ENCODE measurements at places on chromosomes 1 and 21.

DNA sequence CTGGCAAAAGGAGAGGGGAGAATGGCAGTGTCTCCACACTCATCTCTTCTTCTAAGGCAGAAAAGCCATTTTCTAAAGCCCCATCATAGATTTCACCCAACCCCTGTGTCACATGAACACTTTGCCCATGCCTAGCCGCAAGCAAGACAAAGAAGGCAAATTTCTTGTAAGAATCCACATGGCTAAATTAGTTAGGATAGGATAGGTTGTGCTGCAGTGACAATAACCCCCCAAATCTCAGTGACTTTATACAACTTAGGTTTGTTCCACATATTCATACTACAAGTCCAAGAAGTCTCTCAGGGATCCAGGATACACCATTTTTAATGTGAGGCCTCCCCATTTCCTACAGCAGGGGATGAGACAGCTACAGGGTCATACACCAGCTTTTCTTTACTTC is 40.8 kb downstream of the MIS18A start:
- DNase-seq = no peak

- DNase-seq = no peak
Measured at GRCh38 chr1:206114692-206115640, 2.2 kb downstream of the AVPR1B start.

DNA sequence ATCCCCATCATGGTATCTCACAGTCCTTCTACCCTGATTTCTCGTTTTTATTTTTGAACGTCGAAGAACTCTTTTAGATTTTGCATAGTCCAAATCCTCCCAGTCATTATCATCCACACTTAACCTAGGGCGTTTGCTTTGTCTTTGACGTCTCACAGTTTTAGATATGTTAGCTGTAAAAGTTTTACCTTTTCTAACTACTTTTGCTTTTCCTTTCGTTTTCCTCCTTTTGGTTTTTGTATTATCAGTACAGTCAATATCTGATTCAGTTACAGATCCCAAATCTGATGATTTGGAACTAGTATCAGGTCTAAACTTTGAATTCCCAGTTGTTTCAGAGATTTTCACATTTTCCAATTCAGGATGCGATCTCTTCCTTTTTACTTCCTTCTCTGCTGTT is 13.1 kb upstream of the PSMG1 start:
- DNase-seq = no peak

DNA sequence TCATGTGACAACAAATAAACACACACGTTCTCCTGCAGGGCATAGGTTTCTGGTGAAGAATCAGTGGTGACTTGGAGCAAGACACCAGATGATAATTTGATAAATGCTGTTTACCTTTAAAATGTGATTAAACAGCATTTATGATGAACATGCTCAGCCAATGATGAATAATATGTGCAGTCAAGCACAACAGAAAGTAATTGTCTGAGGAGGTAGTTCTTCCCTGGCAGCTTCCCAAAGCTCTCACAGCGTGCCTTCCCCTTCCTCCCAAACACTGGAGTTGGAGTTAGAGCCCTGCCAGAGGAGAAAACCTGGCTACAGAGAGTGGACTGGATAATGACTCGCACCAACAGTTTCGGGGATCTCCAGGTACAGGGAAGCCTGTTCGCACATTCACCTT is 463.5 kb downstream of the SMYD3 start:
- no peak for DNase-seq

DNA sequence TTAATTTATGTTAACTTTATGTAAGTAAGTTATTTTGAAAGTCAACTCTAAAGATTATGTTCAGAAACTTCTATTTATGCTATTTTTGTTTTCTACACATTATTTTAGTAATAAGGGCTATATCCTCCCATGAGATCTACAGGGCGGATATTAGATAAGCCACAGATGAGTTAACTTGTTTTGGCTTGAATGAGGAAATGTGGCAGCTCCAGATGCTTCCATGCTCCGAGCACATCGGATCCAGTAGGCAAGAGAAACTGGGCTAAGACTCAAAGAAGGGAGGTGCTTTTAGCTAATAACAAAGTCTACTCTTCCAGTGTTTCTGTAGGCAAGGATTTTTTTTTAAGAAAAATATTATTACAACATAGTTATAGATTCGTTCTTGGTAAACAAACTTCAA is 20.0 kb upstream of the LAMC1 start:
- no peak for DNase-seq

DNA sequence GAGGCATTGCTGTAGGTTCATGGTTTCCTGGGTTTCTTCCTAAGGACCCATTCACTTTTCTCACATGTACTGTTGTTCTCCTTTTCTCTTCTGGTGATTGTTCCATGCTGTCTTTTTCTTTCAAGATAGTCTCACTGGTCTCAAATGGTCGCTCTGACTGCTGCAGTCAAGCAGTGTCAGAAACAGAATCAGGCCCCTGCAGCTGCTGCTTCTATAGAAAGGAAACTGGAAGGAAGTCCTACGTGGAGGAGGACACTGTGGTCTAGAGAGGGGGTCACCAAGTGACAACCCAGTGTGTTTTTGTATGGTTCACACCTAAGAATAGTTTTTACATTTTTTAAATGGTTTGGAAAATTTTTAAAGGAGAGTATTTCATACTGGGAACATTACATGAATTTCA is 2.4 kb downstream of the NECAP2 start:
- DNase-seq = no peak

GRCh38 chr21:38355992-38356781 is 99.4 kb downstream of the KCNJ15 start:
- peak; percentile 68 for DNase-seq

GRCh38 chr1:218772575-218772974 is 401.1 kb upstream of the LYPLAL1 start:
- DNase-seq = no peak

DNA sequence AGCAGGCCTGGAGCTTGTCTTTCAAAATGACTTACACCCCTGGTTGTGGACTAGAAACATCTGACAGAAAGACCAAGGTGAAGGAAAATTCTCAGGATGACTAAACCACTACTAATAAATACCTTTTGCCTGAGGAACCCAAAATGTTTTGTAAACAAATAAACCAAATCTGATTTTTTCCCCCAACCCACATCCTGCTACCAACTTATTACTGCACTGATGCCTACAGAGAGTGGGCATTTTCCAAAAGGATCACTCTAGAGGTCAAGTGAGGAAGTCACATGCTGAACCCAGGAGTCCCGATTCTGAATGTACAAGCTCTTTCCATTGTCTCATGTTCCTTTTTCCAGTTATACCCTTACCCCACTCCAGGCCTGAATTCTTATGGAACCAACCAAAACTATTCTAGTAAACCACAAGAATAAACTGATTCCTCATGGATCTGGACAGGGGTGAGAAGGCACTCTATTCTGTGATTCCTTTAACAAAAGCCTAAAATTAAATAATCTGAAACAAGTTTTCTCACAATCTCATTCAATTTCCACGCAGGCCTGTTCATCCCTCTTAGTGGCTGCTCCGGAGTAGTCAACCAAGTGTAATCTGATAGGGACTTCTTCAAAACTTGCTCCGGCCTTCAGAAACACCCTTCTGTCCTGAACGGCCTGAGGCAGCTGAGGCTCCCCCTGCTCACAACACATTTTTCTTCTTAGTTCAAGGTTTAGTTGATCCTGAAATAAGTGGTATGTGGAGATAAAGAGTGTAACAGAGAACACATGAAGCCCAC is 1.4 kb downstream of the PI4KB start:
- no peak for DNase-seq

- DNase-seq = no peak
Measured at GRCh38 chr1:66351913-66352312, 182.0 kb upstream of the SGIP1 start.

GRCh38 chr1:70902211-70902610 is 145.4 kb downstream of the PTGER3 start:
- no peak for DNase-seq

- DNase-seq = no peak
Measured at GRCh38 chr1:53956308-53957168, 10.4 kb downstream of the LRRC42 start.

DNA sequence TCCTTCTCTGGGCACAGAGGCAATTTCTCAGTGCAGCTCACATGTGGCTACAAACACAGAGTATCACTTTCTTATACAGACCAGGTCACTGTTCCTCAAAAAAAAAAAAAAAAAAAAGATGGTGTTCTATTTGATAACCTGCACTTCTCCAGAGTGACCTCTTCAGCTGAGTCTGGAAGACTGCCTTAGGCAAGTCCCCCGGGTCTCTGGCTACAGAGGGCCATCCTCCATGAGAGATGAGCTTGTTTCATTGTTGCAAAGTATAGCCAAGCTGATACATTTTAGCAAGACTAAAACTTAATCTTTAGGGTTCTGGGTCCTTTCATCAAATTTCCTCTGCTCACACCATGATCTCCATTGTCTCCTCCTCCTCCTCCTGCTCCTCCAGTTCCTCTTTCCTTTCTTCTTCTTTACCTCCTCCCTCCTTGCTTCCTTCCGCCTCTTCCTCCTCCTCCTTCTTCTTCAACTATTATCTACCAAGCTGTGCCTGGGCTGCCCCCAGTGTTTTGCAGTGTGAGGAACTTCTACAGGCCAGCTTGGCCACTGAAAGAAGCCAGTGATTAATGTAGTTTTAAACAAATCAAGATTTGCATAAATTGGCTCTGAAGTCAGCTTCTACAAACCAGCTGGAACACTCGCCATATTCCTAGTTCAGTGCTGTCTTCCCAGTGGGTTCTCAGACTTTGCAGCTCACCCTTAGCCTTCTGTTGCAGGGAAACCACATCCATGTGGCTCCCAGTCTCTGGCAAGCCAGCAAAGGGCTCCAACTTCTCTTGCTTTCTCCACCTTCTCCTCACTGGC is 139.4 kb downstream of the RUNX1 start:
- DNase-seq = no peak

Measured in T1000 (cell line).